ENCODE measurements at places on chromosomes 12 and 14.

DNA sequence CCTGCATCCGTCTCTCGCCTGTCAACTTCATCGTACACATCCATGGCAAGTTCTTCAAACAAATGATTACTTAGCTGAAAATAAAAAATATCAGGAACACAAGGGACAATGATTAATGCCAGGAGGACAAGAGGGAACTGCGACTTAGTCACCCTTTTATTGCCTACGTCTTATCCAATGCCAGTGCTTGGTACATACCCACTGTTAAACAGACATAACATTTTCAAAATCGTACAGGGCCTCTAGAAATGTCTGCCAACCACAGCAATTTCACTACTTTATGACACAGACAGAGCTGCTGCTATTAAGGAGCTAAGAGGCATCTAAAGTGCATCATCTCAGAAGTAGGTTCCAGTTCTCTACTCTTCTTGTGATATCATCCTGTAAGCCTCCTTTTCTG is 34.6 kb downstream of the GIT2 start:
- no peak for DNase-seq

DNA sequence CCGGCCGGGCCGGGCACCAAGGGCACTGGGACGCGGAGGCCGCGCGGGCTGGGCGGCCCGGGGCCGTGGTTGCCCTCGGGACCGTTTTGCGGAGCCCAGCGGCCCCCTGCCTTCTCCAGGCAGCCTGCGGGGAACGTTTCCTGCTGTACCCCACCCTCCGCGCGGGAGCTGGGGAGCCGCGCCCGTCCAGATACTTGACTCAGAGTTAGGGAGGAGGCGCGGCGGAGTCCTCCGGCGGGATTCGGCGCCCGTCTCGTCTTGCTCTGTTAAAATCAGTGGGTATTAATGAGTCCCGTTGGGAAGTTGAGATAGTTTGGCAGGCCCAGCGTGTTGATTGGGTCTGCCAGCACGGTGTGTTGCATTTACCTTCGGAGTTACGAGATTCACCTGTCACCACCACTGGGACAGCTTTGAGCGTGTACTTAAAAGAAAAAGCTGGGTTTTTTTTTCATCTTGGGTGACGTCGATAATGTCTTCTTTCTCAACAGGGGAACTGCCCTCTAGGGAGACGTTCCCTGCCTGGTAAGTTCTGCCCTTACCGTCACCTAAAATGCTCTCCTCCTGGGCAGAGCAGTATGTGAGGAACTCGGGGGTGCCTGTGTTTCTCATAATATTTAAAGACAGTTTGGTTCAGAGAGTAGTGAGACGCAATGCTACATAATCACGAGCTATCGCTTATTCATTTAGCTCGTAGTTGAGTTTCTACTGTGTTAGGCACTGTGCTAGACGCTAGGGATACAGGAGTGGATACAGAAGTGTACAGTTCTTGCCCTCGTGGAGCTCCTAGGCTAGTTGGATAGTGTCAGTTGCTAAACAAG is 596 bp downstream of the DLST start:
- peak; percentile 52 for DNase-seq

DNA sequence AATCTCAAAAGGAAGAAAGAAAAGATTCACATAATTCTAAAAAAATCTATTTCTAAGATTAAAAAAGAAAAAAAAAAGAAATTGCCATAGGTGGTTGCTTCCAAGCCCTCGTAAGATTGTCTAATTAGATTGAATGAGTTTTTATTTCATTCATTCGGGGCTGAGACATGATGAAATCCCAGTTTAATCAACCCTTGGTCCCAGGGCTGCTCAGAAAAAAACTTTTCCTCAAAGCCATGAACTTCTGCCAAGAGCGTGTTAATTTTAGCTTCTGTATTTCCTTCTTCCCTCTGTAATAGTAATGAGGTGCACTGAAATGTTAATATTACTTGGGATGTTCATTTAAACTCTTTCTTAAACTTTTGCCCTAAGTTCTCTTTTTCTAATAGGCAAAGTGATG is 62.6 kb downstream of the TMEM132D start:
- no peak for DNase-seq

DNA sequence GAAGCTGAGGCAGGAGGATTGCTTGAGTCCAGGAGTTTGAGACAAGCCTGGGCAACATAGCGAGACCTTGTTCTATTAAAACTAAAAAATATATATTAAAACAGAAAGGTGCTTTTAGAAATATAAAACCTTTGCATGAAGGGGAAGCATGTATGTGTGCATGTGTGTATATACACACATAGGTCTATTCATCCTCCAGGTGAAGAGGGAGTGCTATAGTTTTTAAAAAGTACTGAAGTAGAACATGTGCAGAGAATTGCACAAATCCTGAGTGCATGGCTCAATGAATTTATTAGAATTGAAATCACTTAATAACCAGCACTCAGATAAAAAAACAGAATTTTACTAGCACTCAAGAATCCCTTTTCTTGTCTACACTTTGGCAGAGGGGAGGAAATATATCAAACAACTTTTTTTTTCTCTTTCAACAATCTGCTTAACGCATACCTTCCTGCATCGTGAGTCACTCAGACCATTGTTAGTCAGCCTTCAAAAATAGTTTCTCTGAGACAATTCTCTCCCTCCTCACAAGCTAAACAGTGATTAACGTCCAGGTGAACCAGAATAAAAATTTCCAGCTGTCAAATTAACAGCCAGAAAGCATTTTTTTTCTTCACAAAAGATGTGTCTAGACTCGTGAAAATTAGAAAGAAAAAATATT is 17.7 kb upstream of the NEDD1 start:
- DNase-seq = no peak

- DNase-seq = no peak
Measured at GRCh38 chr12:53219292-53219955, 12.4 kb upstream of the ITGB7 start.

- DNase-seq = no peak
Measured at GRCh38 chr14:99672506-99673304, 11.4 kb upstream of the CYP46A1 start.

DNA sequence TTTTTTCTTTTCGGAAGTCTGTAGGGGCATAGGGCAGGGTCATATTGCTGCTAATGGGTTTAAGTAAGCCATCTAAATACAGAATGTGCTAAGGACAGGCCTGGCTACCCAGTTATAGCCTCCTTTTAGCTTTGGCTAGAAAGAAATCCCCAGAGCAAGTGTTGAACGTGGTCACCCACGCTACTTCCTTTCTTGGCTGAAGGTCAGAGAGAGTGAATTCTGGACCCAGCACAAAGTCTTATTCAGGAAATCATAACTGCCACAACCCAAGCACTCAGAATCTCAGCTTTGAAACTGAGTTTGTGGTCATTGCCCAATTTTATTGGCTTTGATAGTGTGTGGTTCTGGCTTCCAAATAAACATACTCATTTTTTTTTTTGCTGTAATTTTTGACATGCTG is 542.1 kb upstream of the ATP2B1 start:
- peak; percentile 61 for DNase-seq

Measured in ureter (tissue), 1 donor.